Stimulated activated CD4-positive, alpha-beta T cell treated with anti-CD3 and anti-CD28 coated beads, Interleukin-2, amount 100 ng/mL, for 48 hours (primary cell): ENCODE measurements at places on chromosomes 5 and 9.
A peak's percentile ranks its signal among the peaks of the same experiment; 100 is the strongest.

- peak; percentile 44 for DNase-seq
These were observed 34.1 kb upstream of the RAPGEF1 start for GRCh38 chr9:131773911-131774379.

GRCh38 chr5:149837680-149838269 is 106.8 kb downstream of the PDE6A start:
- no peak for DNase-seq

DNA sequence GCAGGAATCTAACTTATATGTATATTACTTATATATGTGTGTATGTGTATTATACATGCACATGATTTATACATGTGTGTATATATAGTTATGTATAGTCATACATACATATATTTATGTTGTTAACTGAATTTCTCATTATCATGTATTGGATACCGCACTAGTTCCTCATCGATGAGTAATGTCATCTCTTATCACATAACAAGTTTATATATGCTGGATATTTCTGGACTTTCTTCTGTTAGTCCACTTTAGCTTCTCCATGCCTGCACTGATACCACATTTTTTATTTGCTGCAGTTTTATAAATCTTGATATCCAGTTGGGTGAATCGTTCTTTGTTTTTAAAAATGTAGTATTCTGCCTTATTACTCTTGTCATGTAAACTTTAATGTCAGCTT is 50.2 kb downstream of the APC start:
- no peak for DNase-seq

DNA sequence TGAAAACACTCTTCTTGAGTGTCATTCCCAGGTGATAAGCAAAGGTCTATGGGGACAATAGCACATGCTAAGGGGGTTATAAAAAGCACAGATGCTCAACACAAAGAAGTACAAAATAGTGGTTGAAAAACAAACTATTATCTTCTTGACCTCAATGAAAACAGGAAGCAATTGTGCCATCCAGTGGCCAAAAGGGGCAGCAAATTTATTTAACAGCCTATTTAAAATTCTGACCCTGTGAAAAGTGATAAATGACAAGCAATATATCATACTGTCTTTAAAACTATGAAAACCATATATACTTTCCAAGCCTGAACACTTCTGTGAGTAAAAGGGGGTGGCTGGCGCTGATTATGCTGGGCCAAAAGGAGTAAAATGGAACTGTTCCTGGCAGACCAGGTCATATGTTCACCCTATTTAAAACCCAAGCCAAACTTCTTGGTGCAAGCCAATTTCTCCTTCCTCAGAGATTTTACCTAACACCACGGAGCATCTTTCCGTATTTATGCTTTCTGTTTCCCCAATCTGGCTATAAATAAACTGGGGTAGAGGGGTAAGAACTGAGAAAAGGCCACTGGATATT is 29.7 kb downstream of the TEX10 start:
- no peak for DNase-seq

DNA sequence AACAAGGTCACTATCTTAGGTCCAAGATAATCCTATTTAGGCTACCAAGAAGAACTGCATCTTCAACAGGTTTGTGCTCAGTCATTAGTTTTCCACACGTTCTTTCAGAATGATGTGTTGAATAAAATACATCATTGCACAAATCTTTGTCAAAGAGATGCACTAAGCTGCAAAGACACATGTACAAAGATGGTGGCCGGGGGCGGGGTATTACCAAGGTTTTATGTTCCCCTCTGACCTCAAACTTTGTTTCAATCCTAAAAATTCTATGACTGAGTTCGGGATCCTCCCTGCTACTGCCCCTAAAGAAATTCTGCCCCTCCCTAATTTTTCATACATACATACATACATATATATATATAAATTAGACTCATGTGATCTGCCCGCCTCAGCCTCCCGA is 14.2 kb downstream of the HSPA9 start:
- no peak for DNase-seq

DNA sequence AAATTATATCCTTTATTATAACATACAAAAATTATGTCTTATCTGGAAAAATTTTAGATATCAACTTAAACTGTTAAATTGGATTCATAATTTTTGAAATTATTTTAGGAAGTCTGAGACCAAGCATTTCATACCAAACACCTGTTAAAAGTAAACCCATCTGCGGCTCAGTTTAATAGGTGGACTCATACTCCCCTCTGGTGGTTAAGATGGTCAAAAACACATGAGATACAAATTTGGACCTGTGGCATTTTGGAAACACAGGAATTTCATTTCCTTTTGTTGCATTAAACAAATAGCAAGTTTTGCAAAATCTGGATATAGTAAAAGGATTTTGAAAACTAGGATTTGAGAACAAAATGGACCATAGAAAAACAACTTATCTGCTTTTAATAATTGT is 53.7 kb downstream of the RGMB start:
- DNase-seq, result no peak

GRCh38 chr5:168747987-168748777 is 169.0 kb upstream of the PANK3 start:
- peak; percentile 65 for DNase-seq

DNA sequence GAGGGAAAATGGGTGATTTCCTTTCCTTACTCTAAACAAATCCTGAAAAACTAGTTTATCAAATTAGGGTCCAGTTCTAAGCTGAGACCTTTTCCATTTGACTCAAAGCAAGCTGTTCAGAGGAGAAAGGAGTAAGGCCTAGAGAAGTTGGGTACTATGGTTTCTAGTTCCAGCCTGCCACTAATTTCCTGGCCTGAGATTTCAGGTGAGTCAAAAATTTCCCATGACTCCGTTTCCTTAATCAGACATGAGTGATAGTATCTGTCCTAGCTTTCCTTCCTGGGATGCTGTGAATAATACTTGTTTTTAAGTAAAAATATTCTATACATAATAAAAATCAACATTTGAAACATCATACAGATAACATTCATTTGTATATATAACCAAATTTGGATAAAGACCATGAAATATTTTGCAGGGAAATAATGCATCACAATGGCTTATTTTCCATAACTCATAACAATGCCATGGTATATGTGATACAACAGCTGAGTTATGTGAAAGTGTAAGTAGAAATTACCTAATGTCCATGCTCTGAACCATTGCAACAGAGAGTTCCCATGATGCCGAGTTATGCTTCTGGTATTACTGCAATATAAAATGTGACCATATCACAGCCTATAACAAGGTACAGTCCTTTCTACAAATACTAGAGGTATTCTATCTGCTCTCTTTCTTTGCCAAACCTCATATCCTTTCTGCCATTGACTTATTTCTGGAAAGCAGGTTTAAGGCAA is 142.7 kb downstream of the MLLT3 start:
- DNase-seq, result no peak

DNA sequence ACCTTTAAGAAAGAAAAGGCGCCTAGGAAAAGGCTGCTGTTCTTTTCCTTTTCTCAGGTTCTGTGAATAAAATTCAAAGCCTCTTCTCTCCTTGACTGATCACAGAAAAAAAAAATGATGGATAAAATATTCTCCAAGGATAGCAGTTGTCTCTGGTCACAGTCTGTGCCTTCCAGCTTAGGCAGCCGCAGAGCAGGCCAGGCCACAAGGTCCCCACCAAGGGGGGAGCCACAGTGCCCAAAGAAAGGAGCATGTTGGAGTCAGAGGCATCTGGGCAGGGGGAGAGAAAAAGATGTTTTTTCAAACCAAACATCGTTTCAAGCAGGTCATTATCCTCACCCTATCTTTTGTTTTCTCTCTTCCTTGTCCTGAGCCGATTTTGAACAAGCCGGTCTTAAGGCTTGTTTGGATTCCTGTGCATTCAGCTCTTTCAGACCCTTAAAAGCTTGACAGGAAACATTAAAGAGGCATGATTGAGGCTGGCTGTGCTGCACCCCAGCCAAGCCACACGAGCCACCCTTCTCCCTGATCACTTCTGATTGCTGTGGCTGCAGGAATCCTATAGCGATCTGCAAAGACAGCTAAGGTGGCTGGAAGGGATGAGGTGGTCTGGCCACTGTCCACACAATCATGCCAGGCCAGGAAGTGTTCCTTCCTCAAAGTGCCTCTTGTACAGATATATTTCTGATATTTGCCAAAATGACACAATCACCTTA is 284.6 kb upstream of the TLE4 start:
- DNase-seq, result no peak

DNA sequence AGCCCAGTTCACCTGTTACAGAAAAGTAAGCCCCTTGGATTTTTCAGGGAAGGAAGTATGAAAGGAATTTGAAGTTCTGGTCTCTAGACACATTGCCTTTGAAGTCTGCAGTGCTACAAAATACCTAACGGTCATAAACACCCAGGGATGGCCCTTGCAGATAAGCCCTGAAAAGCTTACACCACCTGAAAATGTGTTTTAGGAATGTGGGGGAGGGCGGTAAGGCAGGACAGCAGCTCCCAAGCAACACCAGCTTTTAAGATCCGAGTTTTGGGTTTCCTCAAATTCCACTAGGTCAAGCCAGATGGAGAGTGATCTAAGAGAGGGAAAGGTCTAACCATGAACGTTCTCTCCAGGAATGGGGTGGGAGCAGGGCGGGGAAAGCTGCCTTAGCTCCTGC is 114.1 kb upstream of the PANK3 start:
- DNase-seq, result no peak

- no peak for DNase-seq
These were observed 222.6 kb upstream of the PIK3R1 start for GRCh38 chr5:67992923-67993322.

- peak; percentile 22 for DNase-seq
These were observed 47.2 kb downstream of the GPBP1 start for GRCh38 chr5:57221049-57221568.

- no peak for DNase-seq
These were observed 530.1 kb upstream of the DMAC1 start for GRCh38 chr9:8329561-8330283.

- no peak for DNase-seq
These were observed 156.6 kb downstream of the TMEM38B start for GRCh38 chr9:105850852-105851500.

DNA sequence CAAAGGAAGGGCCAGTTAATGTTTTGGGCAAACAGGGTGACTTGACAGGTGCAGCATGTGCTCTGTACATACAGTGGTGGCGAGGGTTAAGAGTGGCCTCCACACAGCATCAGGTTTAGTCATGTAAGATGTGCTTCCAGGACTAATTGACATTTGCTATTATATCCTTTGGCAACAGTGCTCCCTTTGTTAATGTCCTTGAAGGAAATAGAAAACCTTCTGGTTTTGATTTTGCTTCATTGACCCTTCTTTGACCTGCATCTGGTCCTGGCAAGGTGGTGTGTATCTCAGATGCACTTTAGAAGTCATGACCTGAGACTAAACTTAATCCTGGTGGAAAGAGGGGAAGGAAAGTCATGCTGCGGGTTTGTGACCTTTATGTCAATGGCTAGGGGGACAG is 440.0 kb downstream of the ENC1 start:
- no peak for DNase-seq

DNA sequence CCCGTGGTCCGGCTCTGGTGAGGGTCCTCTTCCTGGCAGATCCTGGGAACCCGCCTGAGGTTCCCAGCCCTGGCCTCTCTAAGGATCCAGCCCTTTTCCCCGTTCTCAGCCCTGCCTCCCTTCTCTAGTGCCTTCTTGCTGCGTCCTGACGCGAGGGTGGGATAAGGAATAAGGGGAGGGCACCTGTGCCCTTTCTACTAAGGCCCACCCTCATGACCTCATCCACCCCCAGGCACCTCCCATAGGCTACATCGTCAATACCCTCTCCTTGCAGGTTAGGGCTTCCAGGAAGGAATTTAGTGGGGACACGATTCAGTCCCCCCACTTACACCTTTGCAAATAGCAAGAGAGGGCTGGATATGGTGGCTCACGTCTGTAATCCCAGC is 10.7 kb upstream of the DIPK1B start:
- DNase-seq, result no peak

GRCh38 chr5:138467711-138468132 is 2.4 kb downstream of the EGR1 start:
- DNase-seq, result no peak

DNA sequence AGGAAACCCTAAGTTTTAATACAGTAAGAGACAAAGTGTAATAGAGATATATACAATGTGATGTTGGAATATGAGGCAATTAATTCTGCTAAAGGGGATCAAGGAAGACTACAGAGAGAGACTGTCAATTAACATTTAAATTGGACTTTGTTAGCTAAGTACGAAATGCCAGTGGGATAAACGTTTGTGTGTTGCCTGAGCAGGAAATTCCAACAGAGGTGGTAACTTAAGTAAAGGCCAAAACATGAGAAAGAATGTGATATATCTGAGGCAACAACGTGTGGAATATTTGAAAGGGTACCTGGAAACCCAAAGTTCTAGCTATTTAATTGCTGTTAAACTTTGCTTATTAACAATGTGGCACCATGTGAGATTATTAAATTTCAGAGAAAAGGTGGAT is 1666.9 kb upstream of the WWC1 start:
- DNase-seq, result no peak

- DNase-seq, result no peak
These were observed 57.4 kb upstream of the PRSS3 start for GRCh38 chr9:33737811-33738606.

GRCh38 chr9:96073531-96074480 is 198.3 kb downstream of the ERCC6L2 start:
- DNase-seq, result no peak

- no peak for DNase-seq
These were observed 113.8 kb upstream of the CCL21 start for GRCh38 chr9:34823778-34824177.

- peak; percentile 8 for DNase-seq
These were observed 40.0 kb downstream of the NIM1K start for GRCh38 chr5:43231977-43232376.

DNA sequence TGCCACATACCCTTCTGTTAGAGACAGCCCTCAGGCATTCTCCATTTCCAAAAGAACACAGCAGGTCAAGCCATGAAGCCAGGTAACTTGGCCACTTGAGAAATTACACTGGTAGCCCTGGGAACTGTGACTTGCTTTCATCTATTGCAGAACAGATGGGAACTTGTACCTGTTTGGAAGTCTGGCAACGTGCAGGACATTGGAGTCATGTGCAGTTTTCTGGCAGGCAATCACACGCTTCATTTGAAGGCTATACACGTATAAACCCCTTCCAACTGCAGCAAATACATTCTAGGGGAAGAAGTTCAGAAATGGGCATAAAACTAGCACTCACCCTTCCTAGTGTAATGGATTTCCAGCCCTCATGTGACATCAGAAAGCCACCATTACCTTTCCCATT is 54.0 kb downstream of the WDR41 start:
- DNase-seq, result no peak

DNA sequence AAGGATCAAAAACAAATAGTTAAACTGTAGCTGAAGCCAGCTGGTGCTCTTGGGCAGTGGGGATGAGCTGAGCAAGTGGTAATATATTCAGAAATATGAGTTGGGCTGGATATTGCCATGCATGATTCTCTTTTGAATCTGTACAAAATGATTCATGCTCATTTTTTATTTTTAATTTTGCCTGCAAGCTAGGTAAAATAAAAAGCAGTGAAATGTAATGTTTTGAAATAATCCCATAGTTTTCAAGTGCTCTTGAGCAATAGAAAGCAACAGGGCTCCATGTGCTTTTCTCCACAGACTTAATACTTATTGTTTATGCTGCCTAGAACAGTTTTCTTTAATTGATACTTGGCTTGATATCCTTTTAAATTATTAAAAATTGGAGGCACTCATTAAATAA is 489.3 kb downstream of the TLE4 start:
- DNase-seq, result no peak

- no peak for DNase-seq
These were observed 3.2 kb downstream of the TESK1 start for GRCh38 chr9:35608221-35608620.

- DNase-seq, result no peak
These were observed at the start of gene FAM78A for GRCh38 chr9:131276094-131276888. FAM78A (minus strand) TSS chr9:131276510; CDS start chr9:131276179, 331 bp downstream.

GRCh38 chr5:86688406-86688805 is 70.7 kb downstream of the COX7C start:
- DNase-seq, result no peak

GRCh38 chr5:137393196-137393993 is 105.7 kb downstream of the SPOCK1 start:
- DNase-seq, result no peak
